Heart right ventricle (tissue), 16 donors: ENCODE measurements at places on chromosomes 13 and 19. TPM values are rescaled to one million over a fixed set of nuclear protein-coding genes. Genes with fewer than 3 reads are reported as not detected.

DNA sequence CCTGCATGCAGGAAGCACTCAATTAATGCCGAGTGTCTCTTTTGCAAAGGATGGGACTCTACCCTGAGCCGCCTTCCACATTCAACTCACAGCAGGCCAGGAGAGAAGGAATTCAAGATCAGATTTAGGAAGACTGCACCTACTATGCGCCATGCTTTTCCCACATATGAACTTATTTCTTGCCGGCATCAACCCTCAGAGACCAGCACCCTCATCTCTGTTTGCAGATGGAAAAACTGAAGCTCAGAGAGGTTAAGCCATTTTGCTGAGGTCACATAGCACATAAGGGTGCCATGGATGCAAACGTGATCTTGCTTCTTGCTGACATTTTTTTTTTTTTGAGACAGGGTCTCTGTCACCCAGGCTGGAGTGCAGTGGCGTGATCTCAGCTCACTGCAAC is 14.2 kb upstream of the SEMA6B start:
- H3K36me3 ChIP-seq: no peaks in the 10 kb centered on the region
- peak overlapping the region; percentile 90 for H3K27ac ChIP-seq
- DNase-seq: no peak
- H3K4me1 ChIP-seq: peaks cover 26% of the 10 kb centered on the region
- H3K4me3 ChIP-seq: no peak overlapping the region

- H3K4me3 ChIP-seq: peak overlapping the region; percentile 28
- peak overlapping the region; percentile 53 for H3K27ac ChIP-seq
- H3K27me3 ChIP-seq: no peaks in the 10 kb centered on the region
- no peak for DNase-seq
- peaks cover 20% of the 10 kb centered on the region for H3K4me1 ChIP-seq
- peaks cover 7% of the 10 kb centered on the region for H3K36me3 ChIP-seq
Measured at GRCh38 chr19:11434703-11435056, 241 bp downstream of the ODAD3 start.

The ADM5 gene
- 1.6 TPM for polyA plus RNA-seq

DNA sequence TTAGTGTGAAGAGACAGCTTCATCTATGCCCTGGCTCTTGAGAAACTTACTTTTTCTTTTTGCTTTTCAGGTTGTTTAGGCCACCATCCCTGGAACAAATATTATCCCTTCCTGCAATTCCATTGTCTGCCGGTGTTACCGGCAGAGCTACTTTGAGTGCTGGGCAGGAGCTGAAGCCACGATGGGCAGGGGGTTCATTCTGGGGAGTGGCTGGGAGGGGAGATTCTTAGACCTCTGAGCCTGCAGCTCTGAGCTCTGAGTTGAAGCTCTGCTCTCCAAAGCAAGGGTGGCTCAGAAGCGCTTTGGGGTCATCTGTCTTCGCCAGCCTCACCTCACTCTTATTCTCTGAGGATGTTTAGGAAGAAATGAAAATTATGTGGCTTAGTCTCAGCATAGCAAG is 1066.6 kb upstream of the SLC10A2 start:
- no peak for DNase-seq
- no peaks in the 10 kb centered on the region for H3K27me3 ChIP-seq
- no peaks in the 10 kb centered on the region for H3K4me1 ChIP-seq
- H3K36me3 ChIP-seq: no peaks in the 10 kb centered on the region
- no peak overlapping the region for H3K27ac ChIP-seq

The PSG6 gene
- not detected for polyA plus RNA-seq
